ENCODE measurements at places on chromosomes 13 and 19.

DNA sequence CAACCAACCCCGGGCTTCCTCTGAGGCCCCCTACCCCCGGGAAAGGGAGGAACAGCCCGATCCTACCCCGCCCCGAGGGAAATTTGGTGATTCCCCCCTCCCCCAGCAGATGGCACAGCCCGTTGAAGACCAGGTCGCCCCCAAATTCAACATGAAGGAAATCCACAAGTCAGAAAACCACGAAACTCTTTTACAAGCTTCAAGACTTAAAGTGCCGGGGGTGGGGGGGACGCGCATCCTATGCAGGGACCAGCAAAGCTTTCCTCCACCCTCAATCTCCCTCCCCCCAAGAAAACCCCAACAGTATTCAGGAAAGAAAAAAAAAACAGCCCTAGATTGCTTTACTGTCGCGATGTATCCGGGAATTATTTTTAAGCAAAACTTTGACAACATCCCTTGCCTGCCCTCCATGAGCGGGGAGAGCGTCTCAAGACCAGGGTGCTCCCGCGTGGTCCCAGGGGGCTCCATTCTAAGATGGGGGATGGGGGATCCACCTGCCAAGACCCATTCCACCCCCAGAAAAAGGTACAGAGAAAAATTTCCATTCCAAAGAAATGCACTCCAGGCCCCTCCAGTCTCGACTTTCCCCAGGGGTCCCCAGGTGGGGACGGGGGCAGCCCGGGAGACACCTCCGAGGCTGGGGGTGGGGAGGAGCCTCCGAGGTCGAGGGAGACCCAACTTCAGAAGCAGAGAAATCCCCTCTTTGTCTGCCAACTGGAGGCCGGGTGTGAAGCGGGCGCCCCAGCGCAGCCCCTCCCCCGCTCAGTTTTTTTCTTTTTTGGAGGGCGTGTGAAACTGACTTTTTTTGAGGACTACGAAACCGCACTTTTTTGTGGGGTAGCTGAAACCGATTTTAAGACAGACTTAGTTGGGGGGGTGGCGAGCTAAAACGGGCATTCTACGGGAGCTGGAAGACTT, 1.5 kb downstream of the TCF3 start:
- no peak for DNase-seq

GRCh38 chr13:29953542-29953941, 103.1 kb upstream of the UBL3 start:
- no peak for DNase-seq

GRCh38 chr13:31208559-31209122, 8.9 kb downstream of the B3GLCT start:
- no peak for DNase-seq

GRCh38 chr19:14495672-14496028, 277 bp downstream of the GIPC1 start:
- no peak for DNase-seq

DNA sequence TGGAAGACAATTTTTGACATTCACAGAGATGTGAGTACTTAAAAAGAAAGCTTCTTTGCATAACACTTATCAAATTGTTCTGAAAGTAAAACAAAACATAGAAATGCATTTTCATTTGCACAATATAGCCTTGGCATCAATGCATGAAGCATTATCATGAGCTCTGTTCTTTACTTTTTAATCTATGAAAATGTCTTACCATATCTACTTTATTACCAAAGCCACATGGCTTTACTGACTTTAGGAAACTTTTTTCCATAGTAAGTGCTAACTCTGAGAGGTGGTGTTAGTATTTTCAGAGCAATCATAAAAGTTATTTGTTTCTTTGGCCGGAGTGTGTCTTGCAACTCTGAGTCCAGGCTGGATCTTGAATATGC, 10.5 kb downstream of the TNFRSF19 start:
- no peak for DNase-seq

DNA sequence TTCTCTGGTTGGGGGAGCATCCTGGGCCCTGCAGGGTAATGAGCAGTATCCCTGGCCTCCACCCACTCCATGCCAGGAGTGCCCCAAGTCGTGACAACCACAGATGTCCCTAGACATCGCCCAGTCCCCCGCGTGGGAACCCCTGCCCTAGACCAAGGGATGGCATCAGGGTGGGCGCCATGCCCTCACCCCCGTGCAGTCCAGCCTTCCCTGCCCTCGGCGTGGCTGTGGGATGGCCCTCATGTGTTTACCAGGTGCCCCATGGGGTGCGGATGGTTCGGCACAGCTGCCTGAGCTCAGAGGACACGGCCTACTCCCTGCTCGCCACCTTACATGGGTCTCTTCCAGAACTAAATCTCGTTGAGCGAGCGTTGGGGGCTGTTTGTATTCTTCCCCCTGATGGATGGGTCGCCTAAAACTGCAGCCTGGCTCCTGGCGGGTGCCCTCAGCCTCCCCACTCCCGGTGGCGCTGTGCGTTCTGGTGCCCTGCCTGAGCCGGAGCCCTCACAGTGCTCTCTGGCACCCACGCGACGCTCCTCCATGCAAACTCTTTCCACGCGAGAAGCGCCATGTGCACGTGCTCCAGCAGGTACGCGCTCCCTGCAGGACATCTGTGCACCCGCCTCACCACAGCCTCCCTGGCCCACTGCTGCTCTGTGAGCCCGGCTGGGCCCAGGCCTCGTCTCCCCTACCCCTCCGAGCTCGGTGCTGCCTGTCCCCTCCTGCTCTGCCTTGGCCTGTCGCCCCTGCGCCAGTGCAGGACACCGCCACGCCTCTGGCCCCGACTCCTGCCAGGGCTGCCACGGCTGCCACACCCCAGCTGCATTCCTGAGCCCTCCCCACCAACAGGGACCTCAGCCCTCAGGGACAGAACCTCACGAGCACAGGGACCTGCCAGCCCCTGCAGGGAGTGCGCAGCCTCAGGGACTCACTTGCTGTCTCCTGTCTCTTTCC, 145.0 kb downstream of the KDM4B start:
- peak; percentile 4 for DNase-seq

GRCh38 chr13:70795484-70795883, 687.2 kb upstream of the KLHL1 start:
- no peak for DNase-seq

- DNase-seq = no peak
Observed at GRCh38 chr19:31334101-31334848, 15.0 kb downstream of the TSHZ3 start.

GRCh38 chr19:29610574-29611271, 4.6 kb downstream of the POP4 start:
- peak; percentile 77 for DNase-seq

DNA sequence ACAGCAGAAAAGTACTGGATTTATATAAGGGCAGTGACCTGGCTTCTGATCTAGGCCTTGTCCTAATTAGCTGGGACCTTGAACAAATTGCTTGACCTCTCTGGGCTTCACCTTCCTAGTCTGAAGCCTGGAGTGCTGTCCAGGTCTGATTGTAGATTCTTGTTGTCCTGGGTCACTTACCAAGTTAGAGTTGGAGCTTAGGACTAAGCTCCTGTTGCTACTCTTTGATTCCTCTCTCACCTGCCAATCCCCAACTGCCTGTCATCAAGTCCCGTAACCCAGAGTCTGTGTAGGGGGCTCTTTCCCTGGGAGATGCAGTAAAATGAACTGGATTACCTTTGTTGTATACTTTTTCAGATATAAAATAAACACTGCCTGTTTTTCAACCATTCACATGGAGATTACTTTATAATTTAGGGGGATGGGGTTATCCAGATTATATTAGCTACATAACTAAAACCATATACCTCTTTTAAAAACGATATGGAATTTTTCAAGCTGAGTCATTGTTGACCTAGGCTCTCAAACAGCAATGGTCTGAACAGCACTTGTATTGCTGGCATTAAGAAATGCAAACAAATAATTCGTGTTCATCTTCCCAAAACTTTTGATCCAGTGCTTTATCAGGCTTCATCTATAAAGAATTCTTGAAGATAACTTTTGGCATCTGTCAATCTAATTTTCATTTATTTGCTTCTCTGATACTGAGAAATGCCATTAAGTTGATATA, 5.8 kb downstream of the ARHGAP35 start:
- no peak for DNase-seq

DNA sequence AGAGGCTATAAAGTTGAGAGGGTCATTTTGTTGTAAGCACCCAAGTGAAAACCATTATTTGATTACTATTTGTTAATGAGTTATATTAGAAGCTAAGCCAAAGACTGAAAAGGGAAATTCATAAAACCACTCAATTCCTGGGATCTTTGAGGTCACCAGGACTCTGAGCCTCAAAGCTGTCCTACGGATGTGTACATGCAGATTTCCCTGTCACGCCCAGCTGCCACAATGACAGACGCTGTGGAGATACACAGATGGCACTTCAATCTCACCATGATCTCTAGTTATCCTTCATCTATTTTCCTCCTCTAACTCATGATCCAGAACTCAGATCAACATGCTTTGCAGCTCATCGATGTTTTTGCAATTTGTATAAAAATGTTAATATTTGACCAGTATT, 403.5 kb upstream of the MIR17HG start:
- no peak for DNase-seq

DNA sequence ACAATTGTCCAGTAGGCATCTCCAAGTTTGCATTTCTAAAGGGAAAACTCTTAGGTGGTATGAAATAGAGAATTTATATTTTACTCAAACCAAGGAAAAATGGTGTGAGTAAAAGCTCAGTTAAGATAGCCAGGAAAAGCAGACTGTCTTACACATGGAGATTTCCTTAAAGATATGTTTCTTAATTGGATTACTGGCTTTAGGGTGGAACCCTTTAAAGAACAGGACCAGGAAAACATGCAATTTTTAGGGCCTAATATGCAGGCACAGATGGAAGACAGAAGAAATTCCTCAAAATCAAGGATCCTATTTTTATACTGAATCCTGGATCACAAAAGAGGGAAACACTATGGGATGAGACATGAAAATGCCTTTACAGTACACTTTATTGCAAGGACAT, 100.3 kb upstream of the PCDH17 start:
- no peak for DNase-seq

- no peak for DNase-seq
Observed at GRCh38 chr19:51789061-51789795, 5.7 kb upstream of the FPR3 start.

DNA sequence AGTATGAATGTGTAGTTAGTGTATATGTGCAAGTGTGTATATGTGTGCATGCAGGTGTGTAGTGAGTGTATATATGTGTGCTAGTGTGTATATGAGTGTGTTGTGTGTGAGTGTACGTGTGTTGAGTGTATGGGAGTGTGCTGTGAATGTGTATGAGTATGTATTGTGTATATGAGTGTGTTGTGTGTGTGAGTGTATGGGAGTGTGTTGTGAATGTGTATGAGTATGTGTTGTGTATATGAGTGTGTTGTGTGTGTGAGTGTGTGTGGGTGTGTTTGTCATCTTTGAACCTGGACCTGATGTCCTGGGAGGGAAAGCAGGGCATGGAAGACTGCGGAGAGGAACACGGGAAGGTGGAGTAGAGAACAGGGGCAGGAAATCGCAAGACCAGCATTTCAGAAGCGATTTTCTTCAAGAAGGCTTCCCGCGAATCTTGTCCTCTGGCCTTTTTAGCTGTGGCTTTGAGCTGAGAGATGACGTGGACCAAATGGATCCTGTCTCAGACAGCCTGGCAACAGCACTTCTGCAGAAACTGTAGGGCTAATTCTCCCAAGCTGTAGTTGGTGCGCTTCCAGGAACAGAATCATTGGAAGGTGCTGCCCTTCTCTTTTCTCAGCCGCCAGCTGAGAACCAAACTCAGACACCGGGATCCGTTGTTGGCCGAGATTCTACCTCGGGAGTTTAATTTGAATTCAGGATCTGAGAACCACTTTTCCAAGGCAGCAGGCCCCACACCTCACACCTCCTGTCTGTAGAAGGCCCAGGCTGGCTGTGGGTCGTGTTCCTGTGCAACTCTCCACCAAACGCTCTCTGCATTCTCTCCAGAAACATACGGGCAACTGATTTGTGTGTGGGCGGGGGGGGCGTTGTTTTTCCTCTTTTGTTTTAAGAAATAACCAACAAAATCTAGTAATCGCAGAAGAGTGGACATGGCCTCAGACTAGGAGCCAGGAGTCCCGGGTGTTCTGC, 94.7 kb upstream of the RAP2A start:
- no peak for DNase-seq

DNA sequence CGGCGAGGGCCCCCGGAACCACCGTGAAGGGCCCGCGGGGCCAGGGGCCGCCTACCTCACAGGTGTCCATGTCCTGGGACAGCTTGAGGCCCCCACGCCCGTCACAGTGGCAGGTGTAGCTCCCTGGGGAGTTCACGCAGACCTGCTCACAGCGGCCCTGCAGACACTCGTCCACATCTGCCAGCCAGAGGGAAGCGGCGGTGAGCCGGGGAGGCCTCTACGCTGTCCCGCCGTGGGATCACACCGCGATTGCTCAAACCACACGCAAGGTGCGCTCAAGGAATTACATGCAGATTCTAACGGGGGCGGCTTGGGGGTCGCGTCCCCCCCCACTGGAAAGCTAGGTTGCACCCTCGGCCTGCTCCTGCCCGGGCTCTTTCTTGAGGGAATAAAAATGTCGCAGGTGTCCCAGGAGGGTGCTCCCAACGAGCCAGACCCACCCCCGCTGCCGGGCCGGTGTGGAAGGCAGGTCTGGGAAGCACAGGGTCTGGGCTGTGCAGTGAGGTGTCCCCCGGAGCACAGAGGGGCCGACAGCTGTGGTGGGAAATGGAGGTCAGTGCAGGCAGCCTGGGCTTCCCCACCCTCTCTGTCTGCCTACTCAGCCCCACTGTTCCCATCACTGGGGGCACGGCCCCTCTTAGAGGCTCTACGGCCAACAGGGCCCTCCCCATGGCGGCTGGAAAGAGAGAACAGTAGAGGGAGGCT, 29.2 kb downstream of the GAS6 start:
- no peak for DNase-seq

DNA sequence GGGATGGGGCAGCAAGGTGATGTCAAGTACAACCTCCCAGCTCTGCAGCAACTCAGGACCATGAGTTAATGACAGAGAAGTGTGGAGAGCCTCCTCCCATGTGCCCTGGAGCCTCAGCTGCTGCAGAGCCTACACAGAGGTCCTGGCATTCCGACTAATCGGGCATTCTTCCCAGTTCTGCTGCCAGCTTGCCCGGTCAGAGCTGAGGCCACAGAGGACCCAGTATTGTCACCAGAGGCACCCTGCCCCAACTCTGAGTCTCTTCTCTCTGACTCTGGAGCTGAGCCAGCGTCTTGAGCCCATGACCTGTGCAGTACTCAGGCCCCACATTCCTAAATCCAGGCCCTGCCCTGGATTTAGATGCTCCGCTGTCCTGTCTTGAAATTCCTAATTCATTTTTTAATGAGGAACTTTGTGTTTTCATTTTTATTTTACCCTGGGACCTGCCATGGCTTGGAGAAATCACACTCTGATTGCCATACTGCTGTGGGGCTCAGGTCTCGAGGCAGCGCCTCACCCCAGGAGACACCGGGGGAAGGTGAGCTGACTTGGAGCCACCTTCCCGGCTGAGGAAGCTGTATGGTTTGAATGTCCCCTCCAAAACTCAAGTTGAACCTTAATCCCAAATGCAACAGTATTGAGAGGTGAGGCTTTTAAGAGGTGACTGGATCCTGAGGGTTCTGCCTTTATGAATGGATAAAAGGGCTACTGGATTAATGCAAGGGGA, 144.9 kb upstream of the ZNF507 start:
- DNase-seq = no peak

GRCh38 chr19:19860756-19861390, 4.8 kb upstream of the ZNF253 start:
- no peak for DNase-seq

All from caudate nucleus (tissue), 63 donors.